ENCODE measurements at places on chromosomes 1 and 21.

DNA sequence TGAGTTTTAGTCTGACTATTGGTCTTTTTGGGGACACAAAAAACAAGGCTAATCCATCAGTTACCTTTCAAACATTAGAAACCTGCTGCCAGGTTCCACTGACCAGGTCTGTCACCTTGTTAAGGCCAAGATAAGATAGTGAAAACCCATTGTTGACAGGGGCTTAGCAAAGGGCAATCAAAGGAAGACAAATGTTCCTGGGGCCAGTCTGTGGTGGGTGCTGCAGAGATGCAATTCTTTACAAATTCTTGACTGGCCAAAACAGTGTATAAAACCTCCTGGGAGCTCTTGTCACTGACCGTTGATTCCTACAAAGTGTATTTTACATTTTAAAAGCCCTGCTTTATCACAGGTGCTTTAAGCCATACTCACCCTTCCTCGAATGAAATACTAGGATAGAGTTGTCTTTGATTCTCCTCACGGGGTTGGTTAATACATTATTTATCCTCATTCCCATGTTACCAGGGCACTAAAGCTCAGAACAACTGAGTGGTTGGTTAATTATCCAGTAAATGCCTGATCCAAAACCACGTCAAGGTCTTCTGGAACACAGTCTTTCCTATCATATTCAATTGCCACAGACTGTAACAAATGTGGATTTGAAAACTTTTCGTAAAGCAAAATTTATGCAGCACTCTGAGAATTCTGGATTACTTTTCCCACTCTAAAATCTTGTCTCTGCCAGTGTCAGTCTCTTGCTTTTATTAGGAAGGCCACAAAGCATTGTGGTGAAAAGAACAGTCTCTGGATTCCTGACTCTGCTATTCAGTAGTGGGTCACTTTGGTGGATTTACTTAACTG lies 77.2 kb downstream of the NRIP1 start:
- H3K4me3 ChIP-seq, result no peak overlapping the region
- no peaks in the 10 kb centered on the region for H3K27me3 ChIP-seq
- DNase-seq, result no peak
- H3K36me3 ChIP-seq, result no peaks in the 10 kb centered on the region
- no peak overlapping the region for H3K27ac ChIP-seq
- no peaks in the 10 kb centered on the region for H3K4me1 ChIP-seq

- no peak for DNase-seq
- no peaks in the 10 kb centered on the region for H3K36me3 ChIP-seq
Measured at GRCh38 chr1:105544475-105544874, 1512.0 kb upstream of the PRMT6 start.

- no peaks in the 10 kb centered on the region for H3K4me1 ChIP-seq
- peaks cover 3% of the 10 kb centered on the region for H3K36me3 ChIP-seq
- no peak overlapping the region for H3K4me3 ChIP-seq
- no peaks in the 10 kb centered on the region for H3K27me3 ChIP-seq
Measured at GRCh38 chr1:243488459-243489157, 232.8 kb downstream of the SDCCAG8 start.

DNA sequence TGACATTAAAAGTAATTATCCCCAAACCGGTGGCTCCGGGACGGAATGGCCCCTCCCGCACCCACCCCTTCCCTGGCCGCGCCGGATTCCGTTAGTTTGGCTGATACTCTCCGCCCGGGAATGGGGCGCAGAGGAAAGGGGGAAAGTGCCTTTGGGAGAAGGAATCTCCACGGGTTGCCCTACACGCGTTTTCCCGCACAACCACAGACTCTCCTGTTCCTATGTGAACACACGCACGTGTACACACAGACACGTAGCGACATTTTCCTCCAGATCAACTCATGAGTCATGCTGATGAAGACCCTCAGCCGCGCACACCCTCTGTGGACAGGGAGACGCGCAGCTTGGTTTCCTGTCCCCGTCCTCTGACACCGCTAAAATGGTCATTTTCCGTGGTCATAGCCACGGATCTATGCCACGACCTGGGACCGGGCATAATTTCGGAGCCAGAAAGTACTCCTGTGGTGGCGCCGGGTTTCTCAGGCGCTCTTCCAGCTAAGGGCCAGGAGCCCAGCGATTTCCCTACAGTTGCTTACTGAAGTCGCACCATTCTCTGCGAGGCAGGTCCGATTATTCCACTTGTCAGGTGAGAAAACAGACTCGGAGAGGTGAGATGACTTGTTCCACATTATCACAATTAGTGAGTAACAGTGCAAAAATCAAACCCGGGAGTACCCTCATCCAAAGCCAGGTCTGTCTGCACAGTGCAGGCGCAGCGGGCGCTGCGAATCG lies 4.0 kb upstream of the DMRTA2 start:
- H3K4me1 ChIP-seq, result peaks cover 31% of the 10 kb centered on the region
- no peak overlapping the region for H3K4me3 ChIP-seq
- no peak for DNase-seq
- peaks cover 41% of the 10 kb centered on the region for H3K27me3 ChIP-seq

DNA sequence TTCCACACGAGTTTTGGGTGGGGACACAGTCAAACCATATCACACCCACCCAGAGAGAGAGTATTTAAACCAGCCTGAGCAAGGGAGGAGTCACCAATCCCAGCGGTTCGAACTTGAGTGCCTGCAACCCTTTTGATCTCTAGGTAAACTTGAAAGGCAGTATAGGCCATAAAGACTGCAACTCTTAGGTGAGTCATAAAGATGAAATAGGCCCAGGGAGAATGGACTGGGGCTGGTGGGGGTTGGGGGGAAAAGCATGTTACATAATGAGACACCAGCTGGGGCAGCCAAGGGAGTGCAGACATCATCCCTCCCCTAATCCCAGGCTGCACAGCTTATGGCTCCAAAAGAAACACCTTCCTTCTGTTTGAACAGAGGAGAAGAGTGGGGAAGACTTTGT lies 99.8 kb upstream of the LHX8 start:
- no peaks in the 10 kb centered on the region for H3K27me3 ChIP-seq
- no peak overlapping the region for H3K4me3 ChIP-seq
- no peaks in the 10 kb centered on the region for H3K36me3 ChIP-seq

DNA sequence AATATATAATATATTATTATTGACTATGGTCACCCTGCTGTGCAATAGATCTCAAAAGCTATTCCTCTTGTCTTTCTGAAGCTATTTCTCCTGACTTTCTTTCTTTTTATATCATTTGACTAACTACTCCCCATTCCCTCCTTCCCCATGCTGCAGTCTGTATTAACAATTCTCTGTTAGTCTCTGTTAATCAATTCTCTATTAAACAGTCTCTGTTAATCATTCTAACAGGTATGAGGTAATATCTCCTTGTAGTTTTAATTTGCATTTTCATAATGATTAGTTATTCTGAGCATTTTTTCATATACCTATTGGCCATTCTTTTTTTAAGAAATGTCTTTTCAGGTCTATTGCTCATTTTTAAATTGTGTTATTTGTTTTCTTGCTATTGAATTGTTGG lies 201.0 kb upstream of the B3GALT2 start:
- H3K4me3 ChIP-seq, result no peak overlapping the region
- H3K36me3 ChIP-seq, result no peaks in the 10 kb centered on the region
- no peak for DNase-seq
- H3K27me3 ChIP-seq, result no peaks in the 10 kb centered on the region
- H3K4me1 ChIP-seq, result no peaks in the 10 kb centered on the region

GRCh38 chr1:226809785-226810571 lies 60.4 kb upstream of the PSEN2 start:
- H3K4me3 ChIP-seq, result no peak overlapping the region
- no peak overlapping the region for H3K27ac ChIP-seq
- H3K36me3 ChIP-seq, result no peaks in the 10 kb centered on the region
- H3K27me3 ChIP-seq, result no peaks in the 10 kb centered on the region
- no peaks in the 10 kb centered on the region for H3K4me1 ChIP-seq

GRCh38 chr21:33299181-33299752 lies 25.5 kb upstream of the IFNAR1 start:
- H3K27me3 ChIP-seq, result no peaks in the 10 kb centered on the region
- peaks cover 32% of the 10 kb centered on the region for H3K4me1 ChIP-seq
- peak overlapping the region; percentile 58 for H3K27ac ChIP-seq
- H3K4me3 ChIP-seq, result peak overlapping the region; percentile 58

DNA sequence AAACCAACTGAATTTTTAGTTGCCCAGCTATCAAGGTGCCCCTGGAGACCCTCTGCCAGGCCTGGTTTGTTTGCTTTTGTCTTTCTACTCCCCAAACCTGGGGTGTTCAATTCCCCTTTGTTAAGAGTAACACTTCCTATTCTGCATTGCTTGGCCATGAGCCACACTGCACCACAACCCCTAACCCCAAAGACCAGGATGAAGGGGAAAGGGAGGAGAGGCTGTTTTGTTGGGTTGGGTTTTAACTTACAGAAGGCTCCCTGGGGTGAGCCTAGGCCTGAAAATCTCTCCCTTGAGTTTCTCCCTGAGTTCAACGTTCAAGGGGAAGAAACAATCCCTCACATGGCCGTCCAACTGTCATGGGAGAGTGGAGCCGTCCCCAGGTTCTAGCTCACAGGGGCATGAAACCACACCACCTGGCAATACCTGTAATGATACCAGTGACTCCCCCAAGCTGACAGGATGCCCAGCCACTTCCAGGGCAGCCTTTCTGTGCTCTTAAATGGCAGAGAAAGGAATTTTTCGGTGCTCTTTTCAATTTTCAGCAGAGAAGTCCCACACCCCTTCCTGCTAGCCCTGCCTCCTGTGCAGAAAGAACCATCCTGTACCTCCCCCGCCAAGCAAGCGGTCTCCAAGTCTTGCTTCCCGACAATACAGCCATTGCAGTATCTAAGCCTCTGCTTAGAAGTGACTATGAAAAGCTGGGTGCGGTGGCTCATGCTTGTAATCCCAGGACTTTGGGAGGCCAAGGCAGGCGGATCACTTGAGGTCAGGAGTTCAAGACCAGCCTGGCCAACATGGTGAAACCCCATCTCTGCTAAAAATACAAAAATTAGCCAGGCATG lies 14.9 kb downstream of the SLC45A3 start:
- DNase-seq, result no peak
- H3K4me3 ChIP-seq, result no peak overlapping the region
- H3K27me3 ChIP-seq, result no peaks in the 10 kb centered on the region
- H3K4me1 ChIP-seq, result no peaks in the 10 kb centered on the region
- no peak overlapping the region for H3K27ac ChIP-seq
- H3K36me3 ChIP-seq, result no peaks in the 10 kb centered on the region

- no peak for DNase-seq
- H3K4me3 ChIP-seq, result no peak overlapping the region
- H3K27me3 ChIP-seq, result no peaks in the 10 kb centered on the region
Measured at GRCh38 chr21:45223236-45224185, 64.2 kb downstream of the POFUT2 start.

DNA sequence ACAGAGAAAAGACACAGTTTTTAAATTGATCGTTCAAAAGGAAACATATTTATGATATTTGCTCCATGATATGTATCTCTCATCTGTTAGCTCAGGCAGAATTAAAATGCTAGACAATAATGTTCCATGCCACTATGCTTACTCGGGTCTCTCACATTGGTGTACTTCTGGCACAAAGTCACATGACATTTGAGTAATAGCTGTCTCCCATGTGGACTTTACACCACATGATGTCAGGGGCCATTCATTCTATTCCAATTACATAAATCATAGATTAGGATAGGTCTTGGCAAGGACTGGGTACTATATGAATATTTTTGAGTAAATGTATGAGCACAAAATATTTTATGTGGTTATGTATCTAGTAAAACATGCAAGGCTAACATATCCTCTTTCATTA lies 648.4 kb downstream of the PLA2G4A start:
- H3K36me3 ChIP-seq, result no peaks in the 10 kb centered on the region
- H3K4me1 ChIP-seq, result no peaks in the 10 kb centered on the region
- no peak overlapping the region for H3K4me3 ChIP-seq
- H3K27ac ChIP-seq, result no peak overlapping the region
- H3K27me3 ChIP-seq, result no peaks in the 10 kb centered on the region

DNA sequence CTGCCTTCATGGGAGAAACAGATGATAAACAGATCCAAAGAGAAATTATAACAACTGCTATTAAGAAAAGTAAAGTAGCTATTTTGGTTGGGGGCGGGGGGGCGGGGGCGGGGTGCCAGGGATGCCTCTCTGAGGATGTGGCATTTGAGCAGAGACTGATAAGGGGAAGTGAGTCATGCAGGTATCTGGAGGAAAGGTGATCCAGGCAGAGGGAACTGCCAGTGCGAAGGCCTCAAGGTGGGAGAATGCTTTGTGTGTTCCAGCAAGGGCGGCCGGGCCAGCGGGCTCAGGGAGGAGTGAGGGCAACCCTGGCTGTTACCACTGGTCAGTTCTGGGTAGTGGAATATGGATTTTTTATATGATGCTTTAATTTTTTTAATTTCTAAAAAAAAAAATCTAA lies 7.0 kb upstream of the TNFRSF1B start:
- H3K27me3 ChIP-seq, result no peaks in the 10 kb centered on the region
- no peaks in the 10 kb centered on the region for H3K36me3 ChIP-seq

DNA sequence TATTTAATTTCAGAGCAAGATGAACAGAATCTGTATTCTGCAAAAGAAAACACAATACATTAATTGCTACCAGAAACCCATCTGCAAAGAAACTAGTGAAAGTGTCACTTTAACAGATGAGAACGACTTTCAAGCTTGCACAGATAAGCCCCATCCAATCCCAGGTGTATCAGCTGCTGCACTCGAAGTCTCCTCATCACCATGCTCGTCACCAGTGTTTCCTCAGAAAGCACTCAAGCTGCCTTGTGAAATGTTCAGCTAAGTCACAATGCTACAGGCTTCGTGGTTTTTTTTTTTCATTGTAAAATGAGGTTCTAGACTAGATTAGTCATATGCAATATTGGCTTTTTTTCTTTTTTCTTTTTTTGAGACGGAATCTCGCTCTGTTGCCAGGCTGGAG lies 3.3 kb upstream of the TOMM20 start:
- no peaks in the 10 kb centered on the region for H3K27me3 ChIP-seq
- DNase-seq, result no peak
- peaks cover 2% of the 10 kb centered on the region for H3K4me1 ChIP-seq
- no peak overlapping the region for H3K4me3 ChIP-seq

GRCh38 chr1:151156515-151156819 lies at the start of gene TNFAIP8L2:
TNFAIP8L2 (plus strand) TSS chr1:151156649; CDS start chr1:151158698, 2,049 bp downstream.
- peaks cover 22% of the 10 kb centered on the region for H3K36me3 ChIP-seq
- H3K27ac ChIP-seq, result peak within 1 kb of the TSS; percentile 65
- DNase-seq, result peak; percentile 67
- peaks cover 54% of the 10 kb centered on the region for H3K4me1 ChIP-seq

- H3K27me3 ChIP-seq, result no peaks in the 10 kb centered on the region
- DNase-seq, result no peak
- H3K4me3 ChIP-seq, result no peak overlapping the region
- no peaks in the 10 kb centered on the region for H3K36me3 ChIP-seq
- H3K4me1 ChIP-seq, result no peaks in the 10 kb centered on the region
- no peak overlapping the region for H3K27ac ChIP-seq
Measured at GRCh38 chr21:42343963-42344510, 6.8 kb downstream of the TFF2 start.

GRCh38 chr1:36641776-36642175 lies 159.1 kb upstream of the CSF3R start:
- no peaks in the 10 kb centered on the region for H3K36me3 ChIP-seq
- no peak for DNase-seq
- H3K4me3 ChIP-seq, result no peak overlapping the region

Measured in CD4-positive, CD25-positive, alpha-beta regulatory T cell (primary cell).